D721Med (cell line): ENCODE measurements at places on chromosomes 6 and 20.

- peak; percentile 40 for DNase-seq
These were observed 292.6 kb upstream of the MARCKS start for GRCh38 chr6:113564371-113565171.

- DNase-seq = no peak
These were observed 47.8 kb upstream of the GATA5 start for GRCh38 chr20:62523473-62524203.

DNA sequence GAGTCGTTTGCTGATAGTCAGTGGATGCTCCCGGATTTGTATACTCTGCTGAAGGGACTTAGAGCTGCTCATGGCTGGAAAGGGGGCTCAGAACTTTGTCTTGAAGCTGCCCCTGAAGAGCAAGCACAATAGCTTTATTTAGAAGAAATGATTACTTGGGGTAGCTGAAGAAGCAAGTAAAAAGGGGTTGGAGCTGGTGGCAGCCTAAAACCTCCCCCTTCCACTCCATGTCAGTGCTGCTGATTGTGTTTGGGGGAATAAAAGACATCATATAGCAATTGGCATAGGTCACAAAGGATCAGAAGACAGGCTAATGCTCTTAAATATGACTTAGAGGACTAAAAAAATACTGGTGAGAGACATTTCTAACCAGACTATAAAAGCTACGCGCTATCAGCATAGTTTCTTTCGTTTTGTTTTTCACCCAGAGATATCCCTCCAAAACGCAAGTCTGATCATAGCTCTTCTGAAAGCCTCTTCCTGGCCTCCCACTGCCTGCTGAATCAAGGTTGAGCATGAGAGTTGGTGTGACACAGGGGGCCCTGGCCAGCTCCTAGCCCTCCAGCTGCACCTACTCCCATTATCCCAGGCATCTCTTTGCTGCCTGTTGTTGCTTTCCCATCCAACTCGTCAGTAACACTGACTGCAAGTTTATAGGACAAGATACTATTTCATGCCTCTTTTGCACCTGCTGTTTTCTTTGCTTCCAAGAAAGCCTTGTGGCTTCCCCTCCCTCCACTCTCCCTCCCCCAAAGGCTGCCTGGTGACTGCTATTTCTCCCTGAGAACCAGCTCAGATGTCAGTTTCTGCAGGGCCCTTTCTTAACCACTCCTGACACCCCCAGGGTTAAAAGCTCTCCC, 33.9 kb upstream of the SGK1 start:
- DNase-seq = no peak

GRCh38 chr6:10522929-10523573, 1.9 kb downstream of the GCNT2 start:
- DNase-seq = no peak

- no peak for DNase-seq
These were observed 280.6 kb downstream of the SLC35F1 start for GRCh38 chr6:118187568-118188164.

DNA sequence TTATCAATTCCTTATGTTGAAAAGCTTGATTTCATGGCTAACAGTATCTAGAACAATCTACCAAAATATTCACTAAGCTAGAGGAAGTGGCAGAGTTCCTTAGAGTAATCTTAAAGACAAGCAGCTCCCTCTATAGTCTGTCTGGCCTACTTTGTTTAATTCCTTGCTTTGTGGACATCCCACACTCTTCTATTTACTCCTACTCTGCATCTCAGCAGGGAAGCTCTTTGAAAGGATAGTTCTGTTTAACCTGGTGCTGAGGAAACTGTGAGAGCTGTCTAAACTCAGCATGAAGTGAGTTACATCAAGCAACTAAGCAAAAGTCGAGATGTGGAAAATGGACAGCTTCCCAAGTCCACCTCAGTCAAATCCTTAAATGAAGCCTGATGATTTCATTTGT, 4.3 kb downstream of the REV3L start:
- no peak for DNase-seq
